ENCODE measurements at places on chromosomes 7 and 10.

DNA sequence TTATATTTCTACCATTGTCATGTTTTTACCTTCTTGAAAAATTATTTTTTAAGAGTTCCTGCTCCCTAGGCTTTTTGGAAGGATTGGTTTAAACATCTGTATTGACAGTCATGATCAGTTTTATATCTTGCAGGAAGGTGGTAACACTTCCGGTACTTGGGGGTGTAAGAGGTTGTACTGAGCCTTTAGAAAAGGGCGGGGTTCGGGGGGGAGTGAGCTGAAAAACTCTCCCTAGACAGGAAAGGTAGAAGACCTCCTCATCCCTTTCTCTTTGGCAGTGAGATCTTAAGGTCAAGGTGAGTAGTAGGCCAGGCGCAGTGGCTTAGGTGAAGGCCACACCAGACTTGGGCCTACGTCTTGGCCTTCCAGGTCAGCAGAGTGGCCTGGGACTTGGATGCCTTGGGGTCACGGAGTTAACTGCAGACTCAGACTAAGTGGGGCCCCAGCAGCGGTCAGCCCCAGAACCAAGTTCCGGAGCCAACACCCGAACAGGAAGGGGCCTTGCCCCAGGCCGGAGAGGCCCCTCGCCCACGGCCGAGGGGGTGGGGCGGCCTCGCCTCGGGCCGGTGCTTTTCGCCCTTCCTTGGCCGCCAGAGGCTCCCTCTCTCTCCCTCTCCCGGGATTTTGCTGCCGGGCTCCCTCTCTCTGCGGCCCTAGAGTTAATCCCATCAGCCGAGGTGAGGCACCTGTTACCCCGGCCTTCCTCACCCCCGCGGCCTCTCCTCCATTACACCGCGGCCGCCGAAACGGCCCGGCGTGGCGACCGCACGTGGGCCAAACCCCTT is at the start of gene PPP1R9A:
TSS of gene PPP1R9A (plus strand) at position 569 of the 785 bp plus-strand sequence. CDS start 2,520 bp downstream, outside the sequence.
- DNase-seq: no peak

DNA sequence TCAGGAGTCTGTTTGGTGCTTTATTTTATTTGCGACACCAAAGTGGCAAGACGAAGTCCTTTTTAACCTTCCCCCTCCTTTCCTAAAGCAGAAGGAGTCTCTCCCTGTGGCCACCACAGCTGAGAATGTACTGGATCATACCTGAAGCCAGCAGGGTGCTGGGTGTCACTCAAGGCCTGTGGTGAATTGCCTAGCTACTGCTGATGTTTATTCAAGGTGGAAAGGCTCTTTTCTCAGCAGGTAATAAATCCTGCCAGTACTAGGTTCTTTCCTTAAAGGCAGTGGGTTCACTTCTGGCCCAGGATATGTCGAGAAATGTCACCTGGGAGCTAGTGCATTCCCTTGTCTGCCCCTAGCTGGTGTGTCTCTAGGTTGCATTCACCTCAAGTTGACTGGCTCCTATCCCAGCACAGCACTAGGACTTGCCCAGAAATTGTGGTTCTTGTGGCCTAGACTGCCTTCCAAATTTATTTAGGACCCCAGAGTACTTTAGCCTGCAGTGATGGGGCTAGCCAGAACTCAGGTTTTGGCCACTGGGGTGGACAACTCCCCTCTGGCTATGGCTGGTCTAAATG is 60.8 kb upstream of the FAM3C start:
- DNase-seq: no peak

- no peak for DNase-seq
These were observed 89.9 kb downstream of the KAT6B start for GRCh38 chr10:74916283-74916682.

DNA sequence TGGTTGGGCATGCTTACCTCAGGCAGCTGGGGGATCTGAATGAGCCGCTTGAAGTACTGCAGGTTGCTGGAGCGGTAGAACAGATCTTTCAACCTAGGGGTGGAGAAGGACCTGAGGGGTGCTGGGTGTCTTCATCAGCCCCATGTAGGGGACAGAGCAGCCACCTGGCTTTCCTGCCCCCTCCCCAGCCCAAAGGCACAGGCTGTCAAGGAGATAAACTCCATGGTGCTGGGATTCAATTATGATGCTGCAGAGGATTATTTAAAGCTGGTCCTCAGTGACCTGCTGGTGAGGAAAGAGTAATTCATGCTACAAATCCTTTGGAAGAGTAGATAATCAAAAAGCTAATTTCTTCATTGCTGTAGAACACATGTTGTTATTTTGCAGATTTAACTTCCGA is 71.1 kb downstream of the SPDYE5 start:
- no peak for DNase-seq

GRCh38 chr10:95236068-95236903 is 42.2 kb downstream of the ACSM6 start:
- no peak for DNase-seq

DNA sequence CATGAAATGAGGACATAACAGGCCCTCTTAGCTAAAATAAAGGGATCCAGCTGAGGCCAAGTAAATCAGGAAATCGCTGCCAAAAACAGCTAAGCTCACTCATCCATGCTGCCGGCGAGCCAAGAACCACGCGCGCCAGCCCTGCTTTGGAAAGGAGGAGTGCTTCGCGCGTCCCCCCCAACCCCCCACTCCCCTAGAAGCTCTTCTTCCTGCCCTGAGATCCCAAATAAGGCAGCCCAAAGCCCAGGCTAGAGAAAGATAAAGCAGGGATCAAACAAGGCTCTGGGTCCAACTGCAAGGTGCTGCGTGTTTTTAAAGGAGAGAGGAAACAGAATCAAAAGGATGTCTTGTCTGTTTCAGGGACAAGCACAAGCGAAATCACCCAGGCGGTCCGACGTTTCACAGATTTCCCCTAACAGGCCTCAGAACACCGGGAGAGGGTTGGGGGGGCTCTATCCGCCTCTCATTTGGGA is 168.3 kb upstream of the AUTS2 start:
- DNase-seq: no peak

DNA sequence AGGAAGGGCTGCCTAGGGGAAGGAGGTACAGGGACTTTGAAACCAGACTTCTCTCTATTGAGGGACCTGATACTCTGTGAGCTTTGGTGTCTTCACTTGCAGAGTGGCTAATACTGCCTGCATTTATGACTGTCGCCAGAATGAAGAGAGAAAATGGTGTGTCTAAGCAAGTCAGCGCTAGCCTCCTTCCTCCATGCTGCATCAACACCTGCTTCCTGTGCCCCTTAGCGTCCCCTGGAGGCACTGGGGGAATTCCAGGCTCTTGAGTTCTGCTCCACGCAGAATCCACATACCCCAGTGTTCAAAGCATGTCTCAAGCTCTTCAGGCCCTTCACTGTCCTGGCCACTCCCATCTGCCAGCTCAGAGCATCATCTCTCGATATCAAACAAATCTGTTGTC is 140.5 kb downstream of the PKD1L1 start:
- no peak for DNase-seq

GRCh38 chr7:1114505-1114904 is 26.6 kb downstream of the GPER1 start:
- DNase-seq: no peak

GRCh38 chr7:26193432-26194207 is 6.9 kb downstream of the HNRNPA2B1 start:
- DNase-seq: no peak

GRCh38 chr7:84277628-84278224 is 83.1 kb upstream of the SEMA3A start:
- DNase-seq: no peak

DNA sequence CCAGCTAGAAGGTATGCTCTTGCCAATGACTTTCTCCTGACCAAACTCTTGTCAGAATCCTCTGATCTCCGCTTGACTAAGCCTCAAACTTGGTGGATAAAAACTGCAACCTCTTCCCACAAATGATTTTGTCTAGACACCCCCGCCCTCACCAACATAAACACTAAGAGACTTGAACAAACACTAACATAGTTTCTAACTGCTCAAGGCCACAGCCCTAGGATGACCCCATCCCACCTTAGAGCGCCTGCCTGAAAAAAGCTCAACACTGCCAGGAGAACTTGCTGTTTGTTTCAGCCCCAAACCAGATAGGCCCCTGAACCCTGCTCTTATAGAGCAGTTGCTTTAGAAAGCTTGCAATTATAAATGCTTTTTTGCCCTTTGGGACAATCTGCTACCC is 71.8 kb downstream of the LRRN3 start:
- DNase-seq: no peak

- no peak for DNase-seq
These were observed 9.8 kb downstream of the SH2B2 start for GRCh38 chr7:102296514-102296913.

DNA sequence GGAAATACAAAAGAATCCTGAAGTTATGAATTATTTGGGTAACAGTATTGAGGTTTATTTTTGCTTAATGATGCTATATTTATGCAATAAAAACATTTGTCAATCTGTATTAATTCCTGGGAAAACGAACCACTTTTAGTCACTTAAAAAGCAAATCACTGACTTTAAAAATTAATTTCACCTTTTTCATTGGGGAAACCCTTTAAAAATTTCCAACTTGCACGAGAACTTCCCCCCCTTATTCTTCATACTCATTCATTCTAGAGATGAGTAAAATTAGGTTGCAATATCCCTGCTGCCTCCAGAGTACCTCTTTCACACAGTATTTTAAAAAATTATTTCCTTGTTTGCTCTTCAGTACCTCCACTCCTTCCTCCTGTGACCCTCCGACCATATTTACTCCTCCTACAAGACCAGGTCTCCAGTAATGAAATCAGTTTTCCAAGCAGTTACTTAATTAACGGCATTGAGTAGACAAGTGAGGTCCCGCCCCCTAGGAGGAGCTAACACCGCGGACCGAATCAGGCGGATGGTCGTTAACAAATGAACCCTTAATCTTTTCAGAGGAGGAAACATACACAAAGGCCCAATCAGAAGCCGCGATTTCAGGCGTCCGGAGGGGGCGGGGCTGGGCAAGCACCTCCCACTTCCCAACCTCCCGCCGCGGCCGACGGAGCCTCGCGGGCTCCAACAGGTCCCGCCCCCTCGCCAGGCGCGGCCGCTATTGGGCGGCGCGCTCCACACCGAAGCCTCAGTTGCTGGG is 465 bp upstream of the TRIM24 start:
- peak; percentile 96 for DNase-seq

DNA sequence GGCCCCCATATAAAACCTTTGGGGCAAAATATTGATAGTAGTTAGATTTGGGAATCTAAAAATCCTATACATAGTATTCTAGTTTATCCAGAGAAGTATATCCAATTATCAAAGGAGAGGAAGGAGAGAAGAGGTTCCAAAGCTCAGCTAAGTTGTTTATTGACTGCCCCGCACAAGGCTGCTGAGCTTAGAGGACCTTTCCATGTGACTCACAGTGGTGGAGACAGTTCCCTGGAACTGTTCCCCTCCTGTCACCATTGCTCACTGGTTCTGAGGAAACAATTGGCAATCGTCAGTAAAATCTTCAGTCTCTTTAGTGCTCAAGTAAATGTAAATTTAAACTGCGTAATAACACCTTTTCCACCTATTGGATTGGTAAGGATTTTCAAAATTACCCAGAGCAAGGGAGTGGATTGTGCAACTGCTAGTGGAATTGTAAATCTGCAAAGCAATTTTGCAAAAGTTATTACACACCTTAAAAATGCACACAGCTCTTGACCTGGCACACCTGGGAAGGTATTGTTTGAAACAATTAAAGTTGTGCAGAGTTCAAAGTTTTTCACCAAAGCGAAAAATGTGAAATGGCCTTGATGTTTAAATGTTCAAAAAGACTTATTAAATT is 63.1 kb downstream of the EEPD1 start:
- DNase-seq: no peak

DNA sequence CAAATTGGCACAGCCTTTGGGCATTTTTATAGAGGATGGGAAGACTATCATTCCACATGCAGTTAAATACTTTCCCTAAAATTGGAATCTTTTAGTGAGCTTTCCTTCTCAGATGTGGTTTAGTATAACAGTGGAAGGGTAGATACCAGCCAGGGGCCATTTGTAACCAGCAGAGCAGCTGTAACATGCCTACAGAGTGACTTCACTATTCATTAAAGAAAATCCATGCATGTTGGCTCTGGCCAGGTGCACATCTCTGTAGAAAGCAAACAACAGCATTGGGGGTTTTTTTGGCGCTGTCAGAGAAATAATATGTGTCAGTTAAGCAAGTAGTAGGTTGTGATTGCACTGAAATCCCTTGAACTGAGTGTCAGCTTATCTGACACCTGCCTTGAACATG is 115.6 kb downstream of the LHFPL3 start:
- no peak for DNase-seq

GRCh38 chr10:33460505-33461294 is 126.2 kb upstream of the NRP1 start:
- DNase-seq: no peak

DNA sequence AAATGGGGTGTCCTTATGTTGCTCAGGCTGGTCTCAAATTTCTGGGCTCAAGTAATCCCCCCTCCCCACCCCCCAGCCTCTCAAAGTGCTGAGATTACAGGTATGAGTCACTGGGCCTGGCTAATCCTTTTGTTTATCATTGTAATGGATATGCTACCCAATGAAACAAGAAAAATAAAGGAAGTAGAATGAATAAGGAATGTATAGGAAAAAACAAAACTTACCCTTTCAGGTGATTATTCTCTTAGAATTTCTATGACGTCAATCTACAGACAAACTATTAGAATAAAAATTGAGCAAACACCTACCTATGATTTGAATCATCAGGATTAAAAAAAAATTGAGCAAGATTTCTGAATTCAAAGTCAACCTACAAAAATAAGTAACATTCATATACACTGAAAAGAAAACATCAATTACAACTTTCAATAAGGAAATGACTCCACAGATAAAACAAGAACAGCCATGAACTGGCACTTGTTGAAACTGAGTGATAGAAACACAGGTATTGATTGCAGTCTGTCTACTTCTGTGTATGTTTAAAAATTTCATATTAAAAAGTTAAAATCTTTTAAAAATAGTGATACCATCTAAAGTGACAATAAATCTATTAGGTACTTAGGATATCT is 12.2 kb downstream of the ADAM12 start:
- DNase-seq: no peak

- no peak for DNase-seq
These were observed 268.1 kb upstream of the FZD8 start for GRCh38 chr10:35910234-35910633.

DNA sequence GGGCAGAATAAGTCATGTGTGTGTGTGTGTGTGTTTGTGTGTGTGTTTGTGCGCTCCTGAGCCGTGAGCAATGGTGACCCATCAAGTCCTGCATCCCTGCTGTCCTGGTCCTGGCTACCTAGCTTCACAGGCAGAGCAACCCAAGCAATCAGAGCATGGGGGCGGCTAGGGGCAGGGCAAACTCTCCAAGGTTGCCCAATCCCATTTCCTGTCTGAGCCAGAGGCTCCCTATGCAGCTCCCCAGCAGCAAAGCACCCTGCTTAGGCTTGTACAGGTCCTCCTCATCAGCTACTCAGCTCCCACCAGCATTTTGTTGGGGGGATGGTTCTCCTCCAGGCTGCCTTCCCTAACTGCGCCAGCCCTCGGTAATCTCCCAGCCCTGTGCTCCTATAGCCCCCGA is 31.1 kb upstream of the CRHR2 start:
- no peak for DNase-seq

- DNase-seq: no peak
These were observed 261.0 kb upstream of the AOAH start for GRCh38 chr7:36985316-36985715.

GRCh38 chr10:77413231-77413630 is 224.4 kb downstream of the KCNMA1 start:
- DNase-seq: no peak
